H7 (cell line): ENCODE measurements at places on chromosomes 1 and 21.
A peak's percentile ranks its signal among the peaks of the same experiment; 100 is the strongest.

DNA sequence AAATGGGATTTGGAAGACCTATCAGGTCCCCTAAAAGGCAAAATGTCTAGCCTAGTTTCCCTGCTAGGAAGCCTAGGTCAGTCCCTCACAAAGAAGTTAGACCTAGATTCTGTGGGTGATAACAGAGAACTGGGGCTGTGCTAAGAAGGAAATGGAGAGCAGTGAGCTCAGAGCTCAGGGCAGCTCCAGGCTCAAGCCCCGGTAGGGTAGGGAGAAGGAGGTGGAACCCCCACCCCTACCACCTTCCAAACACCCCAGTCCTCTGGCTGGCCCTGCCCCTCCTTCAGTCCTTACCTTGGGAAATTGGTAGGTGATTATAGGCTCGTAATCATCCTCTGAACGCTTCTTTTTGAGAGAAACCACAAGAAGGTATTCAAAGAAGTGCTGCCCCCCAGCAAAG lies 1.1 kb downstream of the DENND2D start:
- DNase-seq = no peak

- no peak for DNase-seq
Measured at GRCh38 chr1:81165963-81166362, 634.8 kb upstream of the ADGRL2 start.

- no peak for DNase-seq
Measured at GRCh38 chr1:234533975-234534876, 55.2 kb upstream of the TARBP1 start.

- DNase-seq = peak; percentile 76
Measured at GRCh38 chr1:54081306-54082270, 28.2 kb downstream of the TCEANC2 start.

GRCh38 chr1:14282707-14283106 lies 315.8 kb upstream of the KAZN start:
- DNase-seq = peak; percentile 30

- DNase-seq = no peak
Measured at GRCh38 chr1:77238462-77238861, 19.2 kb upstream of the PIGK start.

DNA sequence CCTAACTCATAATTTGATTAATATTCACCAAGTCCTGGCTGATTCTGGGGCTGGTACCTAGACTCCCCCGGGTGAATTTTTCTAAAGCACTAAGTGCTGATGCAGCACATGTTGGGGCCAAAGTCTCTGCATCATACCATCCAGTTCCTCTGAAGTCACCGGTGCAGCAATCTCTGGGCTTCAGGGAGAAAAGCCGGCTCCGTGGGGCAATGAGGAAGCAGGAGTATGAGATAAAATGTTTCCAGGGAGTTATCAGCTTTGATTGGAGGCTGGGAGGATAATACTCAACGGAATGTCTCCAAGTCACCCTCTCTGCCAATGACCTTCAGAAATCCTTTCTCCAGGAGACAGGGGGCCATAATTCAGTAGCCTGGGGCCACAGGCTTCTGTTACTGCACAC lies 1.2 kb downstream of the FCAMR start:
- DNase-seq = no peak

DNA sequence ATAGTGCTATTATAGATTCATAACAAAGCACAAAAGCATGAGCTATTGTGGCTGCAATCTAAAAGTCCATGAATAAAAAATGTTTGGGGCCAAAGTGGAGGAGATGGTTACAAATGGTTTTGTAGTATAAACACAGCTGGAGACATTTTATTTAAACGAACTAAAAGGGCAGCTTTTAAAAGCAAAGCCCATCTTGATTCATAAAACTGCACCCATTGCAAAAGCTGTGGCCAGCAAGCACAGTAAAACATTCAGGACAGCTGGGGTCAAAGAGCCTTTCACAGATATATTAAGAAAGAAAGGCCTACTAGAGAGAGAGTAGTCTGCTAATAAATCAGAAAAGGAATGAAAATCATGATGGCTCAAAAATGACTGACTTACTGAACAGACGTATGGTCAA lies 520.8 kb downstream of the NUF2 start:
- no peak for DNase-seq

DNA sequence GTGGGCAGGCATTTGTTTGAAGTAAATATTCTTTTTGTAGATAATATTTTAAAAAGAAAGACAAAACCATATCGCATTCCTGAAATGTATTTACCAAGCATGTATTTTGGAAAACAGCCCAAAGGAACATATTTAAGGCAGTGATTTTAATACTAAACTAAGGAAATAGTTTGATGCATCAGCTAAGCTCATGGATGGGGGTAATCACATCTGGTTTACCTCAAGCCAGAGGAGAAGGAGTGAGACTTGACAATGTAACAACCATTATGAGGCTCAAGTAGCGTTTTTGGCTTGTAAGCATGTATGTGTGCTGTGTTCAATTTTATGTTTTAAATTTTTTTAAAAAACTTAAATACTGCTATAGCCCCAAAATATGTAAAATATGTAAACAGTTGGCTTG lies 390.5 kb downstream of the DISC1 start:
- DNase-seq = no peak

DNA sequence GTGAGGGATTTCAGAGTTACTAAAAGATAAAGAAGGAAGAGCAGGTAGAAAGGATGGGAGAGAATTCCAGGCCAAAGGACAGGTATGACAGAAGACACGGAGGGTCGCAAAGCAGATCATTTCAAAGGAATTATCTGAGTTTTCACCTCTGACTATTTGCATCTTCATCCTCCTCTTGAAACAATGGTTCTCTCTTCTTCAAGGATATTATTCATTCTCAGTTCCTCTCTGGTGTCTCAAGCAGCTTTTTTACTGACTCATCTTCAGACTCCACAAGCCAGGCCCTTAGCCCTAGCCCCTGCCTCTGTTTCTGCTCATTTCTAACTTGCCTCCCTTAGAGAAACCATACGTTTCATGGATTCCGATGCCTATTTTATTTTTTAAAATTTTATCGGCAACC lies 15.0 kb downstream of the DDX59 start:
- no peak for DNase-seq

- DNase-seq = no peak
Measured at GRCh38 chr1:16195518-16195905, 16.9 kb downstream of the ARHGEF19 start.

- no peak for DNase-seq
Measured at GRCh38 chr1:162709132-162709860, 77.0 kb downstream of the DDR2 start.

DNA sequence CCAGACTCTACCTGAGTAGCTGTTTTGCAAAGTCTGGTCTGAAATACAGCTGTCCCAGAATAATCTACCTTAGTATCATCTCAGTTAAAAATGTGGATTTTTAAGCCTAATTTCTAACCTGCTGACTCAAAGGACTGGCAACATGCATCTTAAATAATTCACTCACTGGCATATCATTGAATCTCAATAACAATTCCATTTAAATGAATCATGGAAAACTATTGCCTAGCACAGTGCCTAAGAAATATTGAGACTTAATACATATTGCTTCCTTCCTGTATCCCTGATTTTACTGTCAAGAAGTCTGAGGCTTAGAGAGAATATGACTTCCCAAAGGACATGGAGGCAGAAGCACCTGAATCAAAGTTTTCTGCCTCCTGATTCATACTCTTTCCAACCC lies 3.1 kb downstream of the CCDC190 start:
- DNase-seq = no peak

DNA sequence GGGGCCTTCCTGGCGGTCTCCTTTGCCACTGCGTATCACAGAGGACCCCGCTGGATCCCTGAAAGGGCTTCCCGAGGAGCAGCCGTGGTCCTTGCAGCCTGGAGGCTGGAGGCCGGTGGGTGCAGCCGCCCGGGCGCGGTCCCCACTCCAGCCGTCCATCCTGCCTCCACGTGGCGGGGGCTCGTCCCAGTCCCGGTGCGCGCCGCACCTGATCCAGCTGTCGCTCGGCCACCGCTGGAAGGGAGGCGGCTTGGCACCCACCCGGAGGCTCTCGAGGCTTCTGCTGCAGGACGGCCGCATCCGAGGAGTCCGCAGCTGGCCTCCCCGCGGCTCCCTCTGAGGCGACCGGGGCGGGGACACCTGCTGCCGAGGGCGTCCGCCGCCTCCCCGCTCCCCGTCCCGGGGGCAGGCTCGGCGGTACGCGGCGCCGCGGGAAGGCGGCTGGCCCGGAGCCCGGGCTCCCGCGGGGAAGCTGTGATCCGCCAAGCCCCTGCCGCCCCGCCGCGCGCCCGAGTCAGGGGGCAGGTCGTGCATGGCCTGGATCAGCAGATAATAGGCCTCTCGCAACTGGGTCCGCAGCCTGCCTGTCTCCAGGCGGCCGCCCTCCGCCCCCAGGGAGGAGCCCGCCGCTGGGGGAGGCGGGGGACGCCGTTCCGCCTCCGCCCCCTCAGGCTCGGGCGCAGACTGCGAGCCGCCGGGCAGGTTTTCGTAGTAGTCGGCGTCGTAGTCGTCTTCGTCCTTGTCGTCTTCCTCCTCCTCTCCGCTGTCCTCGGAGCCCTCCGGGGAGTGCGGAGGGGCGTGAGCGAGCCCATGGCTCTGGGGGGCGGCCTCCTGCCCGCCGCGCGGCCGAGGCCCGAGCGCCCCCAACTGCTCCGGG lies at the start of gene SYDE2:
Gene SYDE2 (minus strand): TSS at position 554 of the 877 bp plus-strand sequence. CDS start 20 bp downstream, at position 534.
- peak; percentile 91 for DNase-seq

DNA sequence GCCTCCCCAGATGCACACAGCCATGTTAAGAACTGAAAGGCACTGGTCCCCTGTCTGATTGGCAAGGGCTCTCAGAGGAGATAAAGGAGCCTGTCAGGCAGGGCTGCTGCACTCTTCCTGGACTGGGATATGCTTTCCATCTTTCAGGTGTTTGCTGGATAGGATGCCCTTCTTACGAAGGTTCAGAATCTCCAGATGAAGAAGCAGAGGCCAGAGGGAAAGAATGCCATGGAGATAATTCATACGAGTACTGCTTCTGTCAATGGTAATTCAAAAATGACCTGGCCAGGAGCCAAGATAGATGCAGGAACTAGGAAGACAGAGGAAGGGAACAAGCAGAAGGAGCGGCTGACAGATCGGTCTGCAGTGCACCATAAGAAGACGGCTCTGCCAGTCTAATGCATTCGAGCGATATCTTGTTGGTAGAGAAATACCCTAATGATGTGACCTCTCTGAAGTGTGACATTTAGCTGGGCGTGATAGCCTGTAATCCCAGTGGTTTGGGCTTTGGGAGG lies 16.6 kb upstream of the ATP2B4 start:
- DNase-seq = no peak

GRCh38 chr21:44845418-44846223 lies 27.8 kb upstream of the SUMO3 start:
- peak; percentile 98 for DNase-seq

GRCh38 chr1:206939131-206939530 lies 7.1 kb downstream of the PIGR start:
- no peak for DNase-seq

DNA sequence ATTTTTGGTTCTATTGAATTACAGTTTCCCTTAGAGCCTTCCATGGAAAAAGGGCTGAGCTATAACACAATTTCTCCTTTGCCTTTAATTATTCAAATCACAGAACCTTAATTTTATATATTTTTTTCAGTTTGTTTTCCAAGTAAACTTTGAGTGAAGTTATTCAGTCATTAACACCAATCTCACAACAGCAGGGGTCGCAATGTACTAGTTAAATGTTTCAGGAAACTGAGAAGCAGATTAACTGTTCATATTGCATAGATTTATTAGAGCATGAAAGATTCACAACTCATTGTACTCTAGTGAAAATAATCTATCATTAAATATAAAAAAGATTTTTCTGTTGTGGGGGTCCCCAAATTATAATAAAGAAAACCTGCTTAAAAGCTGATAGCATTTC lies 64.1 kb downstream of the KIFAP3 start:
- DNase-seq = peak; percentile 1

DNA sequence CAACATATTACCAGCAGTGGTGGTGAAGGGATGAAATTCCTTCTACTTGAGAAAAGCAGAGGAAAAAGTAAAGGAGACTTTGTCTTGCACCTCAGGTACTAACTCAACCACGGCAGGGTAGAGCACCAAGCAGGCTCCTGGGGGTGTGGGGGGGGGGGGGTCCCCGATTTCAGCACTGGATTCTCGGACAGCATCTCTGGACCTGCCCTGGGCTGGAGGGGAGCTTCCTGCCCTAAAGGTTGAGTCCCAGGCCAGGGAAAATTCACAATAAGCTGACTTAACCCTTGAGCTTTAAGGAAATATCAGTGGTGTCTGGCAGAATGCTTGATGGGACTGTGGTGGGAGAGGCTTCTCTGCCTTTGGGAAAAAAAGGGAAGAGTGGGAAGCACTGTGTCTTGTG lies 233.2 kb upstream of the CXADR start:
- no peak for DNase-seq

- DNase-seq = no peak
Measured at GRCh38 chr1:86224651-86225310, 68.2 kb upstream of the COL24A1 start.
